ENCODE measurements at places on chromosomes 3 and 15.

DNA sequence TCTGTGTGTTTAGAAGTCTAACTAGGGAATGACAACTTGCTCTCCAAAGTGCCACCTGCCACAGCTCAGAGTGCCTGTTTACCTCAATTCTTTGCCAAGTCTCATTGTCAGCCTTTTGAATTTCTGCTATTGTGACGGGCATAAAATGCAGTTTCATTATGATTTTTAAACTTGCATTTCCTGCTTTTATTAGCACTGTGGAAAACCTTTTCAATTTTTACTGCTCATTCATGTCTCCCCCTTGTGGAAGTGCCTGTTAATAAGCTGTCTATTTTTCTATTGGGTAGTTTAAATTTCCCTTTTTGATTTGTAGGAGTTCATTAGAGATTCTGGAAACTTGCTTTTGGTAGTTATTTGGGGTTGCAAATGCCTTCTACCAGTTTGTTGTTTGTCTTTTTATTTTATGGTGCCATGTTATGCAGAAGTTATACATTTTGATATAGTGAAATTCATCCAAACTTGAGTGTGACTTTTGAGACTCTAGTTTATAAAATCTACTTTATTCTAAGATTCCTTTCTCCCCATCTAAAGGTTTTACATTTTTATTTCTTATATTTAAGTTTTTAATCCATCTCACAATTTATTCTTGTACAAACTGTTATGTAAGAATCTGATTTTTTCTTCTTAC is 53.9 kb upstream of the FRMD4B start:
- DNase-seq, result peak; percentile 45

DNA sequence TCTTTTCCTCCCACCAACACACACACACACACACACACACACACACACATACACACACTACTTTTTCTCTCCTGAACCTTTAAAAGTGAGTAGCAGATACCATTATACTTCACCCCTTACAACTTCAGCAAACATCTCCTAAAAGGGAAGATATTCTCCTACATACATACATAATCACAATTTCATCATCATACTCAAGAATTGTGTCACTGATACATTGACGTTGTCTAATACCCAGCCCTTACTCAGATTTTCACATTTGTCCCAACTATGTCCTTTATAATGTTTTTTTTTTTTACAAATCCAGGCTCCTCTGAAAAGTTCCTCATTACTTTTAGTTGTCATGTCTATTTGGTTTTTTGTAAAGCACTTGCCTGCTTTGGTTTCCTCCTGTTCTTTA is 18.5 kb downstream of the ABHD6 start:
- no peak for DNase-seq

DNA sequence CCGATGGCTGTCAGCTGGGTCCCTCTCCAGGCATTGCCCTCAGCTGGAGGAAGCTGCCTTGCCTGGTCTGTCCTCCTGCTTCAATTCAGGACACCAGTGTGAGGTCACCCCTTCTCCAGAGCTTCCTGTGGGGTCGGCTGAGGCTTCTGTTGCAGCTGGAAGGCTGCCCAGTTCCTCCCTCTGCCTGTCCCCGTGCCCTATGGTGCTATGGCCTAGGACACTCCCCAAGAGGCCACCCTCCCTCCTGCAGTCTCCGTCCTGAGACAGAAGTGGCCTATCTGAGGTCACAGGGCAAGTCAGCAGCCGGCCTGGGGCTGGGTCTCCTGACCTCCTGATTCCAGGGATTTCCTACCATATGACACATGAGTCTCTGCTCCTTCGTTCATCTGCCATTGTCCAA is 57.9 kb downstream of the RASGRF1 start:
- DNase-seq, result no peak

- DNase-seq, result no peak
These were observed 58.3 kb downstream of the LARS2 start for GRCh38 chr3:45446706-45447105.

DNA sequence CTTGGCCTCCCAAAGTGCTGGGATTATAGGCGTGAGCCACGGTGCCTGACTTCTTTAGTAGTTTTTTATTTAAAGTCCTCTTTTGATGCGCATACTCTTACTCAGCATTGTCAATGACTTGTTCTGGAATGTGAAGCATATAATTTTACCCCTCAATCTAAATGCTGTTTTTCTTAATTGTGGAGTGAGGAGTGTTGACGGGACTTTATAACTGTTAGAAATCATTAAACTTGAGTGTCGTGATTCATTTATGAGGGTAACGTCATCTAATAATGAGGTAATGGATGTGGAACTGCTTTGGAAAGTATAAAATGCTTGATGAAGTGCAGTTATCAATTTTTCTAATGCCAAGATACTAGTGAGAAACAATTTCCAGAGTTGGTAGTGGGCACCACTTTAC is 48.3 kb downstream of the PLS1 start:
- DNase-seq, result peak; percentile 65

- no peak for DNase-seq
These were observed 23.9 kb downstream of the GALNT15 start for GRCh38 chr3:16198427-16198826.

- no peak for DNase-seq
These were observed 247.7 kb downstream of the IL20RB start for GRCh38 chr3:137205394-137206045.

- no peak for DNase-seq
These were observed 104.4 kb upstream of the GOLGA6L6 start for GRCh38 chr15:20645956-20646355.

DNA sequence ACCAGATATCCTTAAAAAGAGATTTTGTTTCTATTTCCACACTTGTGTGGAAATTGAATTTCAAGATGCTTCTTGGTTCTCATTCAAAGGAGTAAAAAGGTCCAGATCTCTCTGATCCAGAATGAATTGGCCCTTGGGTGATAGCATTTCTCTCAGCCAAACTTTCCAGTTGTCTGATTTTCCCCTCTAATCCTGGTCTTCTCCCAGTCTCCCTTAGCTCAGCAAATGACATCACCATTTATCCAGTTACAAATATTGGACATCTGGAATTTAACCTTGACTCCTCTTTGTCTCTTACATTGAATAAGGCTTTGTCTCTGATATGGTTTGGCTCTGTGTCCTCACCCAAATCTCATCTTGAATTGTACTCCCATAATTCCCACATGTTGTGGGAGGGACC is 10.2 kb upstream of the FGF7 start:
- no peak for DNase-seq

GRCh38 chr15:78243058-78243457 is 8.7 kb upstream of the ACSBG1 start:
- DNase-seq, result no peak

- no peak for DNase-seq
These were observed 237.6 kb downstream of the RAP2B start for GRCh38 chr3:153399636-153400035.

- DNase-seq, result no peak
These were observed 104.4 kb downstream of the RPL22L1 start for GRCh38 chr3:170765419-170766078.

DNA sequence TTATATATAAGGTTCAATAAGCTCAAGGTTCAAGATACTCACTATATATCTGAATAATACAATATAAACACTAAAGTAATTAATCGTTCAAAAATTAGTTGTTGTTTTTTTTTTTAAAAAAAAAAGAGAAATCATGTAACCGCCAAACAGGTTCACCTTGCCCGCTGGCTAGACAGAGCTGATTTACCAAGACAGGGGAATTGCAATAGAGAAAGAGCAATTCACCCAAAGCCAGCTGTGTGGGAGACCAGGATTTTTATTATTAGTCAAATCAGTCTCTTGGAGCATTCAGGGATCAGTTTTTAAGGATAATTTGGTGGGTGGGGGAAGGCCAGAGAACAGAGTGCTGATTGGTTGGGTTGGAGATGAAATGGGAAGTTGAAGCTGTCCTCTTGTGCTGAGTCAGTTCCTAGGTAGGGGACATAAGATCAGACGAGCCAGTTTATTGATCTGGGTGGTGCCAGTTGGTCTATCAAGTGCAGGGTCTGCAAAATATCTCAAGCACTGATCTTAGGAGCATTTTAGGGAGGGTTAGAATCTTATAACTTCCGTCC is 7.9 kb downstream of the HIGD1A start:
- no peak for DNase-seq

DNA sequence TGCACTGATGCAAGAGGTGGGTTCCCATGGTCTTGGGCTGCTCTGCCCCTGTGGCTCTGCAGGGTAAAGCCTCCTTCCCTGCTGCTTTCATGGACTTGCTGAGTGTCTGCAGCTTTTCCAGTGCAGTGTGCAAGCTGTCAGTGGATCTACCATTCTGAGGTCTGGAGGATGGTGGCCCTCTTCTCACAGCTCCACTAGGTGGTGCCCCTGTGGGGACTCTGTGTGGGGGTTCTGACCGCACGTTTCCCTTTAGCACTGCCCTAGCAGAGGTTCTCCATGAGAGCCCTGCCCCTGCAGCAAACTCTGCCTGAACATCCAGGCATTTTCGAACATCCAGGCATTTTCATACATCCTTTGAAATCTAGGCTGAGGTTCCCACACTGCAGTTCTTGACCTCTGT is 329.8 kb upstream of the NAALADL2 start:
- DNase-seq, result no peak

DNA sequence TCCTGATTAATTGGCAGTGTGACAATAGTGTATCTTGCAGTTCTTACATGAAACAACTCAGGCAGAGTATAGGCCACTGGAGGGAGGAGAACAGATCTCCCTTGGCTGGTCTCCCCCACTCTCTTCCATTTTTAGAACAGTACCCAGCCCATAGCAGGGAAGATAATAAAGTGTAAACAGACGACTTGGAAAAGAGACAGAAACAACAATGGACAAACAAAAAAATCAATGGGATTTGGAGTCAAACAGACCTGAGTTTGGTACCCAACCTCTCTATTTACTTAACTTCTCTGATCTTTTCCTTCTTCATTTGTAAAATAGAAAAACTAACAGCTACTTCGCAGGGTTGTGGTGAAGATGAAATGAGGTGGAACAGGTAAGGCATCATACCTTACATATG is 58.7 kb upstream of the SNTN start:
- no peak for DNase-seq

DNA sequence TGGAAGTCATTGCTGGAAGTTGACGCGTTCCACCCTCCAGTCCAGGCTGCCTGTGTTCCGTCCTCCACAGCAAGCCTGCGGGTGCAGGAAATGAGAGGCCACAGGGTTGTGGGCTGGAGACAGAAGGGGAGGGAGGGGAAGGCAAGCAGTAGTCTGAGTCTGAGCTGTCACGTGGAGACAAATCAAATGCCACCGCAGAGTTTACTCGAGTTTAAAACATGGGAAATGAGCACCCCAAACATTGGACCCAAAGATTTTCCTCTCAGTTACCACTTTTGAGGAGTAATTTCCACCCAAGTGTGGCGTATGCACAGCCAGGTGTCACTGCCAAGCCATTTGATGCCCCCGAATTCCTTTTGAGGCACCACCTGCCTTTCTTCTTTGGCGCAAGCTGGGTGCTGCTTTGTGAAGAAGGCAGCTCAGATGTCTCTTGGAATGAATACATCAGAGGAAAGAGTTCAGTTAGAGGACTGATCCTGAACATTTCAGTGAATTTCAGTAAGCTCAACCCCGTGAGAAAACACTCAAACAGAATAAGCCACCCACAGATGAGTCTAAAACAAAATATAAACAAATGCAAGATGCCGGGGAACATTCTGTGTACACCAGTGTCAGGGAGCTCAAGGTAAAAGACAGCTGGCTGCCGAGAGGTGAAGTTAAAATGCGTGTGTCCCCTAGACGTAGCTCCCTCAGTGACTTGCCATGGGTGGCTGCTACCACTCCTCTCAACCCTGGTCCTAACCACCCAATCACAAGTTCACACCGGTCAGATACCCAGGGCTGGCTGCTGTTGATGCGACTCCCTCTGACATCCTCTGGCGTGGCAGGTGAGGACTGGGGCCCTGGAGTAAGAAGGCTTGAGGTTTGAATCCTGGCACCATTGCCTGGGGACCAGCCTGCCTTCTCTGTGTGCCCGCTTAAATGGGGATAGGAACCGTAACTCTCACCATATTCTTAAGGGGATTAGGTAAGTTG is 203.8 kb downstream of the UACA start:
- DNase-seq, result peak; percentile 38

DNA sequence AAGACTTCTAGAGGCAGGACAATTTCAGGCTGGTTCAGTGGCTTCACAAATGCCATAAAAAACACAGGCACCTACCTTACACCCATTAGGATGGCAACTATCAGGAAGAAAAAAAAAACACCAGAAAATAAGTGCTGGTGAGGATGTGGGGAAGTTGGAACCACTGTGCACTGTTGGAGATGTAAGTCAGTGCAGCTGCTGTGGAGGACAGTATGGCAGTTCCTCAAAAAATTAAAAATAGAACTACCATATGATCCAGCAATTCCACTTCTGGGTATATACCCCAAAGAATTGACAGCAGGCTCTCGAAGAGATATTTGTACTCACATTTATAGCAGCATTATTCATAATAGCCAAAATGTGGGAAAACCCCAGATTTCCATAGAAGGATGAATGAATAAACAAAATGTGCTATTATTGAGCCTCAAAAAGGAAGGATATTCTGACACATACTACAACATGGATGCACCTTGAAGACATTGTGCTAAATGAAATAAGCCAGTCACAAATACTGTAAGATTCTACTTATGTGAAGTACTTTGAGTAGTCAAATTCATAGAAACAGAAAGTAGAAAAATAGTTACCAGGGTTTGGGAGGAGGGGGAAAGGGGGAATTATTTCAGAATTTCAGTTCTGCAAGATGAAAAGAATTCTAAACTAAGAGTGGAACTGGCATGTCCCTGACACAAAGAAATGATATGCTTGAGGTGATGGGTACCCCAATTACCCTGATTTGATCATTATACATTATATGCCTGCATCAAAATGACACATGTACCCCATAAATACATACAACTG is 40.9 kb downstream of the NR1D2 start:
- DNase-seq, result no peak

DNA sequence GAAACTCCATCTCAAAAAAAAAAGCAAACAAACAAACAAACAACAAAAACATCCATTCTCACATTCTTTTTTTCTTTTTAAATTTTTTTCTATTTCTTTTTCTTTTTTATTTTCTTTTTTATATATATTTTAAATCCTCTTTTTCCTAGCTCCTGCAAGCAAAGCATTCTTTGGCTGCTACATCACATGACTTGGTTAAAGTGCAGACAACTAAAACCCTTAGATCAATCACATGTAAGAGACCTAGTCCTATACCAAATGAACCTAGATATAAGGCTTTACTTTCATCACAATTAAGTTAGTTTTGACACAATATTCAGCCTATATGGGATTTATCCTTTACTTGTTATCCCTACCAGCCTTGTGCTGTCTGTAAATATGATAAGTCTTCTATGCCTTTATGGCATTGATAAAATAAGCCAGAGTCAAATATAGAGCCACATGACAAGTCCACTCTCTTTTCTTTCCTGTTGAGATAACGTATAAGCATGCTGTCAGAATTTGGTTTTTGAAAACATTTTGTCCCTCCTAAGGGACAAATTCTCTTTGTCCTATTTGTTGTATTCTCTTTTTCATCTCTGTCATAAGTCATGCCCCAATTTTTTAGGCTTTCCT is 11.3 kb downstream of the UBR1 start:
- DNase-seq, result no peak

- DNase-seq, result no peak
These were observed 29.5 kb upstream of the CCDC54 start for GRCh38 chr3:107347751-107348150.

- peak; percentile 29 for DNase-seq
These were observed 269.5 kb downstream of the SUCLG2 start for GRCh38 chr3:67384760-67385397.

Data from kidney tubule cell (primary cell).